Muscle of arm (tissue), 14 donors: ENCODE measurements at places on chromosomes 2 and 18. TPM values are rescaled to one million over a fixed set of nuclear protein-coding genes. Genes with fewer than 3 reads are reported as not detected.

The TEX44 gene
- not detected for polyA plus RNA-seq

The SH3BP4 gene
- polyA plus RNA-seq: 14.9 TPM

DNA sequence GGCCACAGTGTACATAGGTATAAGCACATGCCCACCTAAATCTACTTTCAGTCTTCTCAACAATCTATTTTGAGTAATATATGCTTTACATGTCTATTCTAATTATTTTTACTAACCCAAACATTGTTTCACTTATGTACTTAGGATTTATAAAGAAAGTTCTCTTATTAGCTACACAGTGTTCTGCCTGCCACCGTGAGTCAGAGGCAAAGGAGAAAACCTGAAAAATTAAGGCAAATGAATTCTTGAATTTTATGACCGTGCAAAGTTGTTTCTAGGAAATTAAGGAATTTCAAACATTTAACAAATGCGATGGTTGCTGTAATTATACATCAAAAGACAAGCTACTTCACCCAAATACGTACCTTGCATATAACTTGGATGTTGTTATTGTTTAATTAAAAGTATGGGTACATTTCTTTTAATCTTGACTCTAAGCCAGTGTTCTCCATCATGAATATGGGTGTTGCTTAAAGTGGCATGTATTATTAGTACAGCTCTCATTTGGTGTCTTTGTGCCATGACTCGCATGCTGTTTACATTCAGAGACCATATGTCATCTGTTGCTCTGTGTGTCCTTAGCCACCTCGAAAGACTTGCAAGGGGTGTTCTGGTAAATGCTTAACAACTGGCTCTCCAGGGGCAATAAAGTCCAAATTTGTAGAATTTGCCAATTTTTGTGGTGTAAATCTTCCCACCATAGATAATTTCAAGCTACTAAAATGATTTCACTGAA is 154.3 kb upstream of the FN1 start:
- no peak for DNase-seq

DNA sequence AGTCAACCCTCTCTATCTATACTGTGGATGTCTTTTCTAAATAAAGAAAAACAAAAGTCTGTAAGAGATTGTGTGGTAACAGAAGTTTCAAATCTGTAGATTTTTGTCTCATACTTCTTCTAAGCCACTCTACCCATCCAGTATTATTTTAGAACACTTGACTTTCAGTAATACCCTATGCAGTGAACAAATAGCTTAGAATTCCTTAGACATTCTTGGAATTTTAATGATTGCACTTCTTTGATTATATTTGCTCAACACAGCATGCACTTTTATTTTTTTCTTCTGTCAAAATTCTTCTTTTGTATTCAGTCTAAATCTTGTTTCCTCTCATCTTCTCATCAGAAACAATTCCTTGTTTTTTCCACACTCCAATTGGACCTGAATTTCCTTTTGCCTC is 1080.2 kb downstream of the SUCLG1 start:
- no peak for DNase-seq

GRCh38 chr2:239262484-239263230 is 138.2 kb downstream of the HDAC4 start:
- DNase-seq: no peak

DNA sequence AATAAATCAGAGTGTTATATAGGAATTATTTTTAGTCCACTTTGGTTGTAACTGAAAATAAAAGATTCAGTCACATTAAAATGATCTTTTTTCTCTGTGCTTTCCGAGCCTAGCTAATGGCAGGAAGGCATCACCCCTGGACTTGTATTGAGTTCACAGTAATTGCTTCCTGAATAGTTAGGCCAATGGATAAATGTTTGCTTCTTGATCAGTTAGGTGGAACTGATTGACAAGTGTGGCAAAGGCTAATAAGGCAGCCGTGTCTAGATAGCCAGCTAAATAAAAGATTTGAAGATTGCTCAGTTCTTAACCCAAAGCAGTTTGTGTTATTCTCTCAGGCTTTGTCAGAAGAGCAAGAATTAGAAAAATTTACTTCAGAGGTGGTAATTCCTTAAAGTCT is 20.8 kb downstream of the FAM171B start:
- no peak for DNase-seq

DNA sequence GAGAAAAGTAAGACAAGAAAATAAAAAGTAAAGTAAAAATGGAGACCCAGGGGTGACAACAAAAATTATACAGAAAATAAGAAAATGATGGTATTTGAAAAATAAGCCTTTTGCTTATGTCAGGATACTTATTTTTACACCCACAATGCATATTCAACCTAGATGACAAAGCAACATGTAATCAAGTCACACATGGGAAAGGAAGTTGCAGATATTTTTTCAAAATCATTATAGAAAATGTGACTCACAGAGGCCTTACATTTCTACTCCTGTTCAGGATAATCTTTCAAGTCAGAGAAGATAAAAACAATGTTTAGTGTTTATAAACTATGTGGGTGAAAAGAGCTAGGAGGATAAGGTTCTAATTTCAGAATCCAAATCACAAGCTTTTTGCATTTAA is 275.3 kb upstream of the UBE2E3 start:
- no peak for DNase-seq

GRCh38 chr2:60353863-60354262 is 199.6 kb downstream of the BCL11A start:
- DNase-seq: no peak

The ALKAL2 gene
- polyA plus RNA-seq: 0.57 TPM

The POTEC gene
- not detected for polyA plus RNA-seq

GRCh38 chr2:215604606-215605005 is 168.7 kb upstream of the FN1 start:
- no peak for DNase-seq

- no peak for DNase-seq
These were observed 10.6 kb upstream of the NMI start for GRCh38 chr2:151299920-151300539.

The FAM98A gene
- 35.6 TPM for polyA plus RNA-seq
